H9 (cell line): ENCODE measurements at places on chromosomes 4 and X.

- no peak for DNase-seq
Measured at GRCh38 chr4:126604268-126604867, 1028.4 kb upstream of the INTU start.

GRCh38 chr4:122156819-122157218, 4.7 kb downstream of the BLTP1 start:
- DNase-seq = no peak

DNA sequence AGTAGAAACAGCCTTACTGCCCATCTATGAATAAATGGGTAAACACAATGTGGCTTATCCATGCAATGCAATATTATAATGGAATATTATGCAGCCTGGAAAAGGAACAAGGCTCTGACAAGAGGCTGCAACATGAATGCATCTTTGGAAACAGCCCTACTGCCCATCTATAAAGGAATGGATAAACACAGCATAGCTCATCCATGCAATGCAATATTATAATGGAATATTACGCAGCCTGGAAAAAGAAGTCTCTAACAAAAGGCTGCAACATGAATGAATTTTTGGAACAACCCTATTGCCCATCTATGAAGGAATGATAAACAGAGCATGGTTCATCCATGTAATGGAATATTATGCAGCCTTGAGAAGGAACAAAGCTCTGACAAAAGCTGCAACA, 161.0 kb downstream of the CRLF2 start:
- DNase-seq = no peak

- peak; percentile 72 for DNase-seq
Measured at GRCh38 chrX:12709047-12709446, 82.2 kb upstream of the PRPS2 start.

GRCh38 chrX:119753001-119753400, 5.4 kb upstream of the SOWAHD start:
- peak; percentile 42 for DNase-seq

GRCh38 chrX:12770440-12770839, 20.8 kb upstream of the PRPS2 start:
- DNase-seq = no peak

- DNase-seq = no peak
Measured at GRCh38 chr4:93947286-93947685, 118.7 kb downstream of the ATOH1 start.

DNA sequence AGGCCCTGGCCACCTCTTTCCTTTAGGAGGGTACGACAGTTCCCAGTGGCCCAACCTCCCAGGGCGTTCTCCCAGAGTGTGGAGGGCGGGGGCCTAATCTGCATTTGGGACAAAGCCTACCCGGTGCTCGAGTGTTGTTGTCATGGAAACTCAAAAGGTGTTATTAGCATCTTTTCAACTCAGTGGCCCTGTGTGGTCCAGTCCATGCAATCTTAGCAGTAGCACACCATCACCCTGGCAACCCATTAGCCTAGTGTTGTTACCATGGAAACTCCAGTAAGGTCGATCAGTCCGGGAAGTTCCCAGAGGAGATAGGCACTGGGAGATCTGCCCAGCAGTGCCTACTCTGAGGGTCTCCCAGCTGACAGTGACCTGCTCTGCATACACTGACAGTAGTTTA, 20.2 kb downstream of the APLN start:
- no peak for DNase-seq

GRCh38 chrX:15499976-15500375, 631 bp upstream of the BMX start:
- no peak for DNase-seq

GRCh38 chrX:40550066-40550465, 30.7 kb upstream of the ATP6AP2 start:
- no peak for DNase-seq

- DNase-seq = no peak
Measured at GRCh38 chrX:16727637-16728036, 8.2 kb downstream of the SYAP1 start.

- no peak for DNase-seq
Measured at GRCh38 chr4:80252953-80253352, 13.5 kb upstream of the FGF5 start.

- no peak for DNase-seq
Measured at GRCh38 chr4:38456096-38456495, 207.9 kb upstream of the KLF3 start.

- DNase-seq = peak; percentile 31
Measured at GRCh38 chr4:77120886-77121508, 36.0 kb upstream of the CCNG2 start.

GRCh38 chrX:55638933-55639332, 15.7 kb downstream of the FOXR2 start:
- DNase-seq = no peak

DNA sequence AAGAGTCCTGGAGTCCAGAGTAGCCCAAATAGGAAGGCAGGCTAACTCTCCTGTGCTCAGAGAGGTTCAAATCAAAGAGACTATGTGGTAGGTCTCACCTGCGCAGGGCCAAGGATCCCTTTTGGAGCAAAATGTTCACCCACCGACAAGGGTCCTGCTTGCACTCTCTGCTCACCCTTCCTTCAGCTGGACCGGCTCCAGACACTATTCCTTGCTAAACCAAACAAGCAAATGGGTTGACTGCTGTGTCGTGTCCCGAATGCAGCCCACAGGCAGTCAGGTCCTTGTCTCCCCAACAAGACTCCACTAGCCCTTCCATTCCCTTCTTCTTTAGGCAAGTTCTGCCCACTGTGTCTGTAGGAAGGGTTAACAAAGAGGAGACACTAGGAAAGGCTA, 760 bp downstream of the TRMT2B start:
- DNase-seq = no peak

- DNase-seq = peak; percentile 14
Measured at GRCh38 chr4:7158991-7159390, 33.3 kb upstream of the SORCS2 start.

GRCh38 chr4:64899563-64899962, 490.3 kb upstream of the TECRL start:
- DNase-seq = no peak

DNA sequence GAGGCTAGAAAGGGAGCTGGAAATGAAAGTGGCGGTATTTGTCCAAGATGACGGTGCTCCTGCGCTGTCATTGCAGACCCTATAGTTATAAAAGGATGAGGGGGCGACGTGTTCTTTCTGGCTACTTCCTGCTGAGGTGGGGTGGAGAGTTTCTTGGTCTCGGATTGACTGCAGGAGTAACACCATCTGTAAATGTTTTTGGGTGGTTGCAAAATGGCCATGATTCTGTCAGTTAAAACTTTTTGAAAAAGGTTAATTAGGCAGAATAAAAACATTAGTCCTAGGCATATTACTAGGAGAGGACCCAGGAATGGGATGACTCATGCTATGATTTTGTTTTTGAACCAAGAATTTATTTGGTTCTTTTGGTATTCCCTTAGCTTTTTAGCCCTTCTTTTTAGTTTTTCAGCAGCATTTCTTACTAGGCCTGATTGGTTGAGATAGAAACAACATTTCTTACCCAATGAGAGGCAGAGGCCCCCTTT, 53.1 kb downstream of the USP11 start:
- no peak for DNase-seq

GRCh38 chr4:184475498-184475897, 1.1 kb upstream of the IRF2 start:
- DNase-seq = no peak

GRCh38 chr4:138111462-138112000, 130.6 kb downstream of the SLC7A11 start:
- peak; percentile 54 for DNase-seq

GRCh38 chr4:40446839-40447238, 111.7 kb downstream of the CHRNA9 start:
- DNase-seq = no peak

GRCh38 chrX:15384304-15384703, at the start of gene VEGFD:
Gene VEGFD (minus strand): TSS chrX:15384413. CDS start chrX:15383946, 467 bp downstream.
- no peak for DNase-seq

GRCh38 chrX:8201896-8202331, 30.8 kb upstream of the VCX2 start:
- DNase-seq = no peak

DNA sequence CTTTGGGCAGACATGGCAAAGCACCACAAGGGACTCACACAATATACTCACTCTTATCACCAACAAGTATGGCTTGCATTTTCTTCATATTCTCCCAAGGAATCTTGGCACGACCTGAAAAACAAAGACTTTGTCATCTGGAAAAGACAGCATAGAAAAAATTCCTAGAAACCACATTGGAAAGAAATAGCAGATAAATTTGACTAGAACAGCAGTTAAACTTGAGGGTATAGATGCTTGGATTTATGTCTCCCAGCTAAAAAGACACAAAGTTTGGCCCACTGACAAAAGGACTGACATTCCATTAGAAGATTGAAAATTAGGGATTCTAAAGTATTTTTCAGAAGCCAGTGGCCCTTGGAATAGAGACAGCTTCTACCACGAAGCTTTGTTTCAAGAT, 6.9 kb upstream of the VEGFC start:
- no peak for DNase-seq

GRCh38 chr4:101291198-101291597, 56.1 kb downstream of the PPP3CA start:
- DNase-seq = no peak
